ENCODE measurements at places on chromosomes 5 and 9.

- no peak for DNase-seq
Measured at GRCh38 chr9:116605060-116605459, 82.0 kb upstream of the TRIM32 start.

GRCh38 chr5:142598338-142598700, 87.6 kb downstream of the FGF1 start:
- DNase-seq: no peak

- no peak for DNase-seq
Measured at GRCh38 chr5:139835656-139836055, 40.0 kb downstream of the PSD2 start.

- no peak for DNase-seq
Measured at GRCh38 chr9:72205513-72205912, 56.3 kb downstream of the GDA start.

GRCh38 chr9:138052322-138052615, 174.7 kb downstream of the CACNA1B start:
- no peak for DNase-seq

- DNase-seq: no peak
Measured at GRCh38 chr5:149125386-149125891, 15.9 kb upstream of the ABLIM3 start.

- DNase-seq: peak; percentile 35
Measured at GRCh38 chr5:90783460-90784333, 225.1 kb downstream of the ADGRV1 start.

DNA sequence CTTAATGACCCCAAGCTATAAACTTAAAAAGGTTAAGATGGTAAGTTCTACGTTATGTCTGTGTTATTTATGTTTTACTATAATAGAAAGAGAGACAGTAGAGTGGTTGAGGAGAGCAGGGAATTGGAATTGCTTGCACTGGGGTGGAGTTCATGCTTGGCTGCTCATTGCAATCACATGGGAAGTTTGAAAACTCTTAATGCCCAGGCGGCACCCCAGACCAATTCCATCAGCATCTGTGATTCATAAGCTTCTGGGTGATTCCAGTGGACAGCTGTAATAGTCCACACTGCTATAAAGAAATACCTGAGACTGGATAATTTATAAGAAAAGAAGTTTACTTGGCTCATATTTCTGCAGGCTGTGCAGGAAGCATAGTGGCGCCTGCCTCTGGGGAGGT, 323.9 kb upstream of the MSX2 start:
- DNase-seq: no peak

GRCh38 chr5:6383376-6383775, 5.0 kb upstream of the MED10 start:
- no peak for DNase-seq

DNA sequence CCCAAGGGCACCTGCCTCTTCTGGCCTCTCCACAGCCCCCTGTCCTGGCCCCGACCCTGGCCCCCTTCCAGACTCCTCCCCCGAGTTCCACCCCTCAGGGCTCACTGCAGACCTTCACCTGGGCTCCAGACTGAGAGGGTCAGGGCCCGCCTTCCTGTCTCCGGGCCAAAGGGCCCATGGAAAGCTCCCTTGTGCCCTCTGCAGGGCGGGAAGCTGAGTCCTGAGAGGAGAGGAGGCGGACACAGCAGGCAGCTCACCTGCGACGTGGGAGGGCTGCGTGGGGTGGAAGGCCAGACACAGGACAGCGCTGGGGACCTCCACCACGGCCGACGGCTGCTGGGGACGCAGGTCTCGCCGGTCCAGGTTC, 20.6 kb downstream of the DYNC2I2 start:
- no peak for DNase-seq

DNA sequence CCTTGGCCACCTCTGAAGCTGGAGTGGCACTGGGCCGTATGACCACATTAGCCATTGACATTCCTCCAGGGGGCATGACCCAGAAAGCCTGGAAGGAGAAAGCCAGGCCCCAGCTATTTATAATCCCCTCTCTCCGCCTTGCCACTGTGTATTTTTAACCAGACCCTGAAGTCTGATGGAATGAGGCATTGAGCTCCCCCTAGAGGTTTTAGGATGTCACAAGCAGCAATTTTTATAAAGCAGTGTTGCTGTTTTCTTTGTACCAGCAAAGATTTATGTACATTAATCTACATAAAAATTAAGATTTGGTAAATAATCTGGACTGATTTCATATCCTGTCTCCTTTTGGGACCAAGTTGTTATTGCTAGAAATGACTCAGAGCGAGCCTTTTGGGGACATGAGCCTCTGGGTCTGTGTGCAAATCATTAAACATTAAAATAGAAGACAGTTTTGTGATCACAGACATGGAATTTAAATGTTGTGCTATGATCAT, 127.1 kb downstream of the TRIO start:
- no peak for DNase-seq

Data from activated CD8-positive, alpha-beta memory T cell treated with anti-CD3 and anti-CD28 coated beads for 4 hours (primary cell).